ENCODE measurements at places on chromosomes 1 and 21. TPM values are rescaled to one million over a fixed set of nuclear protein-coding genes. Genes with fewer than 3 reads are reported as not detected.

GRCh38 chr1:1460540-1461130 lies 10.9 kb upstream of the ATAD3B start:
- DNase-seq = no peak

GRCh38 chr1:9352377-9353134 lies 59.9 kb downstream of the SPSB1 start:
- DNase-seq = no peak

GRCh38 chr1:22736501-22737080 lies 26.0 kb downstream of the EPHB2 start:
- no peak for DNase-seq

DNA sequence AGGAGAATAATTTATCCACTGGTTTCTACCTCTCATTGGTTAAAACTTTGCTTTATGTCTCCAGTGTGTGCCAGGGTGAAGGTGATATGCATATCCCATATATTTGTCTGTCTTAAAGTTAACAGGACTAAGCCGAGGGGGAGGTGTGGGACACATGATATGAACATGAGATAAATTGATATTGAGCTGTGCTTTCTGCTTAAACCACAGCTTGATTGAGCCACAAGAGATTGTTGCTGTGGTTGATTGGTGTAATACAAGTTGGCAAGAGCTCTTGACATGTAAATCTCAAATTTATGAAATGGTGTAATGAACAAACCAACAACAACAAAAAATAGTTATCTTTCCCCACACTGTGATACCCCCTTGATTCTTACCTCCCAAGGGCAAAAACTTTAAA lies 1295.5 kb upstream of the NCAM2 start:
- DNase-seq = no peak

The CCDC27 gene
- total RNA-seq = not detected

The SIPA1L2 gene
- 11.9 TPM for total RNA-seq

The RGS8 gene
- not detected for total RNA-seq

The PPOX gene
- 6.1 TPM for total RNA-seq

All from IMR-90 (cell line).